ENCODE measurements at places on chromosomes 6 and 20.
A peak's percentile ranks its signal among the peaks of the same experiment; 100 is the strongest.

DNA sequence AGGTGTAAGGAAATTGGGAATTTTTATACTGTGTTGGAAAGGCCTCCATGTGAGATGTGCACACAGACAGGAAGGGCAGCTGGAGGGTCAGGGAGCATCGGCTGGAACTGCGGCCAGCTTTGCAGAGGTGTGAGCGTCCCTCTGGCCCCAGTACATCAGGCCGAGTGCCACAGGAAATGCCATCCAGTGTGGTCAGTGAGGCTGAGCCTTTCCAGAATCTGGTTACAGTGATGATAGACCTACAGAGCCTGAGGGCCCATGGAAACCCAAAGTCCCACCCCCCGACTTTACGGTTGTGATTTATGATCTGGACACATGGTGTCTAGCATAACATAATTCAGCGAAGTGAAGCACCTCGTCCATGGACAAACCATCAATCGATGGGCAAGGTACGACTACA lies 137.3 kb upstream of the PDE10A start:
- no peak for DNase-seq

GRCh38 chr6:1698527-1698926 lies 88.8 kb downstream of the FOXC1 start:
- DNase-seq = no peak

GRCh38 chr6:52922161-52922560 lies 12.7 kb upstream of the GSTA3 start:
- DNase-seq = no peak

DNA sequence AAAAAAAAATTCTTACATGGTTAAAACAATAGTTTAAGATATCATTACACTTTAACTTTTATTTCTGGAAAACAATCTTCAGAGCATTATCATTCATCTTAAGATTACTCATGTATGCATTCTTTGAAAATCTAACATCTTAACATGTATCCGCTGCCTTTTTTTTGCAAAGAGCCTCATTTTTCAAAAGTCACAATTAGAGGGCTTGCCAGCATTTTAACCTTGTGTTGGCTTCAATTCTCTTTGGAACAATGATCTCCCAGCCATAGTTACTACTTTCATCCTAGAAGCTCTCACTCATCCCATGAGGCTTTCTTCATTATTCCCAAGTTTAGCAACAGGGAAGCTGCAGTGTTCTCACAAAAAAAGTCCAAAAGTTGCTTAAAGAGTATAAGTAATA lies 330.8 kb downstream of the BCKDHB start:
- no peak for DNase-seq

- peak; percentile 85 for DNase-seq
These were observed 290.2 kb downstream of the BTBD3 start for GRCh38 chr20:12207875-12208274.

DNA sequence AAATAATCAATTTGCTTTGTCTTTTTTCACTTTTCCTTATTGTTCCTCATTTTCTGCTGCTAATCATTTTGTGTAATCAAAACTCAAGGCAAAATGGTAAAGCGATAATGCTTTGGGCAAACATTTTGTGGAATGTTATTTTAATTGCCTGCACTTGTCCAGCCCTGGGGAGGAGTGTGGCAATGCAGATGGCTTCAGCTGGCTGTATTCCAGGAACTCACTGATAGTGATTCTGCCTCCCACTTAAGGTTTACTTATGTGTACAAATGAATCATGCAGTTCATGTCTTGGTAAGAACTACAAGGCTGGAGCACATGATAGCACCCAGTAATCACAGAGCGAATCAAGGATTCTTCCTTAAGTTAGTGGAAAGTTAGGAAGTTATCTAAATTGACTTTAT lies 107.8 kb downstream of the COL19A1 start:
- no peak for DNase-seq

DNA sequence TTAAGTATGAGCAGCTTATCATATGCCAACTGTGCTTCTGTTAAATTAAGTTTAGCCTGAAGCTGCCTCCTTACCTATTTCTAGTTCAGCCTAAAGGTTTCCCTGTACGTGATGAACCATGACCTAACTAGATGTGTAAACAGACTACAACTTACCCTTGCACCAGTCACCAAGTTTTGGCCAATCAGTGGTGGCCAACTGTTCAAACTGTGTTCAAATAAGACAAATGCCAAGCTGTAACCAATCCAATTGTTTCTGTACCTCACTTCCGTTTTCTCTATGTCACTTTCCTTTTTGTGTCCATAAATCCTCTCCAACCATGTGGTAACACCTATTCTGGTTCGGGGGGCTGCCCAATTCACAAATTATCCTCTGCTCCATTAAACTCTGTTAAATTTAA lies 6.0 kb upstream of the SLC2A10 start:
- DNase-seq = no peak

GRCh38 chr6:29424168-29424567 lies 9.4 kb downstream of the OR12D1 start:
- DNase-seq = no peak

GRCh38 chr20:1313236-1313964 lies 15.5 kb downstream of the SDCBP2 start:
- peak; percentile 91 for DNase-seq

- DNase-seq = no peak
These were observed 72.8 kb downstream of the TTLL2 start for GRCh38 chr6:167397712-167398111.

DNA sequence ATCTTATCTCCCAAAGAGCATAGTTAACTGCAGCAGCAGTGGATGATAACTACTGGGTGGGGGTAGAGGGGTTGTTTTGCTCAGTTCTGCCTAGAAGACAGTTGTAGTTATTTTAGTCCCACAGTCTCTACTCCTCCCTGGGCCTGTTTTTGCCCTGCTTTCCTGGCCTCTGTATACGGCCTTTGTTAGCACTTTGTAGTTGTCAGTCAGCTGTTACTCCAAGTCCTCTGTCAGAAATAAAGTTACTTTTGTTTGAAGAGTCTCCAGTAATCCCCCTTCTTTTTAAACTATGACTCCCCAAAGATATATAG lies 113.9 kb downstream of the SLC16A10 start:
- DNase-seq = no peak

- no peak for DNase-seq
These were observed 13.2 kb downstream of the CITED2 start for GRCh38 chr6:139361211-139361610.

GRCh38 chr20:32964575-32964974 lies 39.7 kb downstream of the SUN5 start:
- DNase-seq = no peak

DNA sequence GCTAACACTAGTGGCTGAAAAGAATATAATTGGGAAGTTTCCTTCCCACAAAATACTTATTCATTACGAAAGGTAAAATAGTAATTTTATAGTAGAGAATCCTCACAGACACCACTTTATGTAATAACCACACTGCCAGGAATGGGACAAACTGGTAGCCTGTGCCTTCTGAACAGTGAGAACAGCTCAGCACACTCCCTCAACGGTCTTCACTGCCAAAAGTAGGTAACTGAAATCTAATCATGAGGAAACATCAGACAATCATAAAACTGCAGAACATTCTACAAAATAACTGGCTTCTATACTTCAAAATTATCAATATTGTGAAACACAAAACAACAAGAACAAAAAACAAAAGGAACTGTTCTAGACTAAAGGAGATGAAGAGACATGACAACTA lies 44.1 kb downstream of the NUP153 start:
- DNase-seq = no peak

DNA sequence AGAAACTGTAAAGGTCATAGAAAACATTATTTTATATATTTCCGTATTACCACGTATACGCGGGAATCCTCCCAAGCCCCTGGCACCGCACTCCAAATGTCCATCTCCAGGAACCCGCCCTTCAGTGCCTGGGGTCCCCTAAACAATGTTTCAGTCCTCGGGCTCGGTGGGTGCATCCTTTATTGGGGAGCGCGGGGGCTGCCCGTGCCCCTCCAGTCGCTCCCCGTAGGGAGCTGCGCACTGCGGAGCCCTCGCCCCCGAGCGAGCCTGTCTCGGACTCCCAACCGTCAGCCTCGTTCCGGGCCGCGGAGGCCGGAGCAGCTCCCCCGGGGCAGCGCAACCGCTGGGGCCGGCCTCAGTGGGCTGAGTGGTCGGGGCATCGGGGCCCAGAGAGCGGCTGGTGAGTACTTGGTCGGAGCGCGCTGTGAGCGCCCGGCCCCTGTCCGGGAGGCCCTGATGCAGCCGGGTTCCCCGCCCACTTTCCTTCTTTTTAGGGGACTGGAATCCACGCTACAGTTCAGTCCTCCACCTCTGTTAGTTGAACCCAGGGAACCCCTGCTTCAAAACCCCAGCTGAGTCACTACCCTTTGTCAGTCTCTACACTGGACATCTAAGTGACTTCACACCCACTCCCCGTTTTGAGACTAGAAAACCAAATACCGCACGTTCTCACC lies at the start of gene DNAH8:
Gene DNAH8, plus strand, starts transcription at position 296 of the 674 bp plus-strand sequence. CDS start 7,499 bp downstream, outside the sequence.
- DNase-seq = no peak

GRCh38 chr20:11993886-11994461 lies 76.3 kb downstream of the BTBD3 start:
- peak; percentile 78 for DNase-seq

- no peak for DNase-seq
These were observed 598.8 kb downstream of the GRIK2 start for GRCh38 chr6:101992286-101992685.

- DNase-seq = peak; percentile 76
These were observed 32.9 kb downstream of the TRAM2 start for GRCh38 chr6:52543729-52544601.

GRCh38 chr6:2563635-2564034 lies 187.1 kb downstream of the MYLK4 start:
- DNase-seq = no peak

DNA sequence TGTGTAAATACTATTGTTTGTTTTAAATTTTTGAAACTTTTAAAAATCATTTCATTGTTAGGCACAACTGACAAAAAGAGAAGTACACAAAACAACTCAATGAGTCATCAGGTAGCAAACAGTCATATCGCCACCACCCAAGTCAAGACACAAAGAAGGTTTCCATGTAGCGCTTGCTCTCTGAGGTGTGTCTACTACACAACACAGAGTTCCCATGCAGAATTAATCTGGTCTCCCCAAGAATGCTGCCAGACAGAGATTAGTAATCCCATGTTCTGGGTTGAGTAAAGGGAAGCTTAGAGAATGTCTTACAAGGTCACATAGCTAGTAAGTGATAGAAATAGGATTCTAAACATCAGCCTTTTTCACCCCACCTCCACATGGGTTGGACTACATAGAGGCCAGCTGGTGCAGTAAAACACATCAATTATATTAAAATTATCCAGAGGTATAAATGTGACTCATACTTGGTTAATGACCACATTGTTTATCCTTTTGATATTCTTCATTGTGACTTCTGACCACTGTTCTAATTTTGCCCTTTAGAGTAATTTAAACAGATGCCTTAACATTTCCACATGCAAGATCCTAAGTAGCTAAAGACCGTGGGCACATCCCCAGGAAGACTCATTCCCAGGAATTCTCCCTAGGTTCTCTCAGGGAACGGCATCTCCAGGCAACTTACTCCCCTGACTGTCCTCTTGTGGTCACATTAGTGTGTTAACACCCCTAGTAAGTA lies 413.5 kb downstream of the PRKN start:
- DNase-seq = no peak

DNA sequence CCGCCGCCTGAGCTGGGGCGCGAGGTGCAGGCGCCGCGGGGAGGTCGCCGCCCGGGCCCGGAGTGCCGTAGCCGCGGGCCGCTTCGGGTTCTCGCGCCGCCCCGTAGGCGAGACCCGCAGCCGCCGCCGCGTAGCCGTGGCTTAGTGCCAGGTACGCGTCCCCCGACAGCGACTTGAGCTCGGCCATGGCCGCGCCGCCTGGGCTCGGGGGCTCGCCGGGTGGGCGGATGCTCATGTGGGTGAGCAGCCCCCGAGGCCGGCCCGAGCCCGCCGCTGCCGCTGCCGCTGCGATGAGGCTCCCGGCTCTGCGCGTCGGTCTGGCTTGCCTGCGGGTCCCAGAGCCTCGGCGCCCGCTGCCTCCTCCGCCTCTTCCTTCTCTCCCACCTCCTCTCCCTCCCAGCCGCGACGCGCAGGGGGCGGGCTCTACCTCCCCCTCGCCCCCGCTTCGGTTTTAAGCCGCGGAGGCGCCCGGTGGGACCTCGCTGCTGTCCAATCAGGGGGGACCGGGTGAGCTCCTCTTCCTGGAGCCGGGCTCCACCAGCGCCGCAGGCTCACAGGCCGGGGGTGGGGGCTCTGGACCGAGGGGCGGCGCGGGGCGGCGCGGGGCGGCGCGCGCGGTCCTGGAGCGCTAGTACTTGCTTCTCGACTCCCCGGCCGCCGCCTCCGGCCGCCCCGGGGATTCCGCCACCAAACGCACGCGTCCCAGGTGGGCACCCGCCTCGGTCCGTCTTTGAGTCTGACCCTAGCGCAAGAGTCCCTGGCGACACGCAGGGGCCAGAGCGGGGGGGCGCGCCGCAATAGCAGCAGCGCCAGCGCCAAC lies at the start of gene BHLHE23:
Gene BHLHE23, minus strand, starts transcription at position 425 of the 820 bp plus-strand sequence. Its CDS starts 190 bp downstream, at position 235.
- peak; percentile 88 for DNase-seq

- DNase-seq = no peak
These were observed 95.9 kb downstream of the ANKRD6 start for GRCh38 chr6:89528866-89529265.

- no peak for DNase-seq
These were observed 21.8 kb upstream of the AMD1 start for GRCh38 chr6:110852773-110853172.

DNA sequence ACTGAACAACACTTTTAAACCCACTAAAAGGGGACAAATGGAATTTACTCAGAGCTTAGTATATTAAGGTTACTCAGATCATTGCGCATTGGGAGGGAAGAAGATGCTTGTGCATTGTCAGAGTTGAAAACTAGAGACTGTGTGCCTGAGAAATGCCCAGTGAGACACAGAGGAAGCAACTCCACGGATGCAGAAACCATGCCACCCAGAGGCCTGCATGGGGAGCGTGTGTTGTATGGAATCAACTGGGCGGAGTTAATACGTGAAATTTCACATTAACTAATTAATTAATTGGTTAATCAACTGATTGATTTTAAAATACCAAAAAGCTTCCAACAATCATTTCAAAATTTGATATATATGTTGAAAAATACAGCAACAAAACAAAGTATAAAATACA lies 391.6 kb downstream of the PLCB1 start:
- DNase-seq = peak; percentile 47

DNA sequence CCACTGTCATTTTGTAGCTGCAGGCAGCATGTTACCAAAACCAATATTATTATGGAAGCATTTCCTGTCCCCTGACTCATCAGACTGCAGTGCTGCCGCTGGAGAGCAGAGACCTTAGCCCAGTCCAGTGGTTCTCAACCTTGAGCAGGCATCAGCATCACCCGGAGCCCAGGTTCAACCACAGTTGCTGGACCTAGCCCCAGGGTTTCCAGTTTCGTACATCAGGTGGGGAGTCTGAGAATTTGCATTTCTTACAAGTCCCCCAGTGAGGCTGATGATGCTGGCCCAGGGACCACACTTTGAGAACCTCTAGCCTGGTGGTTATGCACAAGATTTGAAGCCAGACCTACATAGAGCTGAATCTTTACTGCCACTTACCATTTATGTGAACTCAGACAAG lies 47.3 kb downstream of the LY86 start:
- DNase-seq = no peak

DNA sequence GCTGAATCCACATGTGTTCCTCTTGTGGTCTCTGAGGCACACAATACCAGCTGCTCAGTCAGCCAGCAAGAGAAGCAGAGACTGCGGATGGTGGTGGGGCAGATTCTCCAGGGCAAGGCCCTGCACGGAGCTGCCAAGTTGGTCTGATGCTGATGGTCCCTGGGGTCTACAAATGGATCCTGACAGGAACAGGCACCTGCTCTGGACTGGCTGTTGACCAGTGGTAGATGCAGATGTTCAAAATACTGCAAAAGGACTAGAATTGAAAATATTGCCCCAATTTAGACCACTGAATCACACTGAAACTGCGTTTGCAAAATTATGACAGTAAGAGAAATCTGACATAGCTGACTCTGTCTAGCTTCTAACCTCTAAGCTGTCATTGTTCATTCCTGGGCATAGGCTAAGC lies 29.6 kb upstream of the TUBB2A start:
- DNase-seq = no peak

- no peak for DNase-seq
These were observed 35.2 kb upstream of the TXLNB start for GRCh38 chr6:139327038-139327437.
